ENCODE measurements at places on chromosomes 3 and 15.
A peak's percentile ranks its signal among the peaks of the same experiment; 100 is the strongest.

DNA sequence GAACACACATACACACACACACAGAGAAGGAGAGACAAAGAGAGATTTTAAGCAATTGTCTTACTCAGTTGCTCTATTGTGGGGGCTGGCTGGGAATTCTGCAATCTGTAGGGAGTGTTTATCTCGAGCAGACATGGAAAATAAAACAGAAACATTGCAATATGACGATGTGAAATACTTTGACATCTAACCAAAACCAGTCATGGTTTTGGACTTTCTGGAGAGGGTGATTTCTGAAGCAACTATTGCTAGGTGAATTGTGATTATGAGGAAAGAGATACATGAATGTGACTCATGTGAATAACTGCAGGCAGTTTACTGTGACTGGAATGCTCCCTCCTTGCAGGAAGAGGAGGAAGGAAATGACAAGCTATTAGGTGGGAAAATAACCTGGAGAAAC is 12.3 kb upstream of the PHLDB2 start:
- no peak overlapping the region for H3K4me3 ChIP-seq
- no peaks in the 10 kb centered on the region for H3K4me1 ChIP-seq
- H3K27ac ChIP-seq, result no peak overlapping the region

- ATAC-seq, result peak; percentile 93
- no peak overlapping the region for H3K27ac ChIP-seq
- H3K4me3 ChIP-seq, result no peak overlapping the region
- H3K36me3 ChIP-seq, result no peaks in the 10 kb centered on the region
- H3K27me3 ChIP-seq, result peaks cover 9% of the 10 kb centered on the region
- no peaks in the 10 kb centered on the region for H3K4me1 ChIP-seq
Observed at GRCh38 chr3:64484289-64484992, 203.4 kb downstream of the ADAMTS9 start.

DNA sequence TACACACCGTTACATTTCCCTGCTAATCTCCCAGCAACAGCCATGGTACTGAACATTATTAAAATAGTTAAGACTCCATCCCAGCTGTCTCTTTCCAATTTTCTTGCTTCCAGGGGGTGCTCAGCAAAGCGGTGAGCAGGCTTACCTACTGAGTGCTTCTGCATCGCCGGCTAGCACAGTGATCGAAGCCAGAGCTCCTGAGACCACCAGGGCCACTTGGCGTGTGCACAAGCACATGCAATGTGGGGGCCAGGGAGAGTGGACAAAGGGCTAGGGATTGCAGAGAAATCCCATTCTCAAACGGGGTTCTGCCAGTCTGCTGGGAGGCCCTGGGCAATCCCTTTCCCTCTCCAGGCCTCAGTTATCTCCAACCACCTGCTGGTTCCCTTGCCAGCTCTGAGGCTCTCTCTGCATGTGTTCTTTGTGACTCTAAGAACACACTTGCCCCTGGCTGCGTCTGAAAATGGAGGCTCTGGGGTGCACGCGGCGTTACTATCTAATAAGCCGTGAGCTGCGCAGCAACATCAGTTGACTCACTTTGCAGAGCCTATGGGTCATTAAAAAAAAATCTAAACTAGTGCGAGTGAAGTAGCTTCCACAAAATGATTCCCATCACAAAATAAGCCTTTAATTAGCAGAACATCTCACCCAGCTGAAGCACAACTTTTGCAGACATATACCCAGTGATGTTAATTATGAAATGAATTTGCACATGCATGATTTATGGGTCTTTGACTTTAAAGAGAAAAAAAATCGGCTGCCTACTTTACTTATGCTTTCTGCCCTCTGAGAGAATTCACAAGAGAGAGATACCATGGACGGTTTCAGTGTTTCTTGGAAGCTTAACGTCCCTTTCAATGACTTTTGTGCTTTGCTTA is 271.5 kb downstream of the TLE3 start:
- no peak for ATAC-seq
- no peaks in the 10 kb centered on the region for H3K36me3 ChIP-seq
- H3K4me1 ChIP-seq, result no peaks in the 10 kb centered on the region
- no peak overlapping the region for H3K27ac ChIP-seq
- no peaks in the 10 kb centered on the region for H3K27me3 ChIP-seq

- no peak overlapping the region for H3K27ac ChIP-seq
- no peak for ATAC-seq
- peaks cover 15% of the 10 kb centered on the region for H3K36me3 ChIP-seq
- H3K4me1 ChIP-seq, result no peaks in the 10 kb centered on the region
Observed at GRCh38 chr15:36696196-36696595, 116.8 kb downstream of the CDIN1 start.

GRCh38 chr3:40557575-40558161 is 32.9 kb downstream of the ZNF621 start:
- H3K27ac ChIP-seq, result no peak overlapping the region
- no peak overlapping the region for H3K4me3 ChIP-seq
- no peaks in the 10 kb centered on the region for H3K36me3 ChIP-seq
- H3K27me3 ChIP-seq, result peaks cover 3% of the 10 kb centered on the region

- peaks cover 7% of the 10 kb centered on the region for H3K4me1 ChIP-seq
- no peak for ATAC-seq
- H3K27ac ChIP-seq, result no peak overlapping the region
- H3K36me3 ChIP-seq, result no peaks in the 10 kb centered on the region
- H3K4me3 ChIP-seq, result no peak overlapping the region
- no peaks in the 10 kb centered on the region for H3K27me3 ChIP-seq
Observed at GRCh38 chr3:51137715-51138114, 247.4 kb upstream of the MANF start.

- H3K27me3 ChIP-seq, result no peaks in the 10 kb centered on the region
- ATAC-seq, result no peak
- no peaks in the 10 kb centered on the region for H3K4me1 ChIP-seq
Observed at GRCh38 chr3:43748179-43748578, 57.4 kb downstream of the ABHD5 start.

DNA sequence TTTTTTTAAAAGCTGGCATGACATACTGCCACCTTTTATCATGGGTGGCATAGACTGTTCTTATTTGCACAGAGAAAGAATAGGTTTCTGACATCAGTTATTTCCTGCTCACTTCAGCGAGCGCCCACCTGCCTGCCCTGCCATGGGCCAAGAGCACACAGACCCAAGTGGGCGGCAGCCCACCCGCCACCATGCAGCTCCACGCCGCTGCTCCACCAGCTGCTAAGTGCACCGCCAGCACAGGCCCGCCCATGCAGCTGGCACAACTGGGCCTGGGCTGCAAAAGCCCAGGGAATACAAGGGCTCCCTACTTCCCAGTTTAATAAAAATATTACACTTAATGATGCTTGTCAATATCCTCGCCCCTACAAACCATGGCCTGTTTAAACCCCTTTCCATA is 15.4 kb downstream of the ZNF148 start:
- H3K4me1 ChIP-seq, result peaks cover 56% of the 10 kb centered on the region
- no peak overlapping the region for H3K27ac ChIP-seq
- peaks cover 12% of the 10 kb centered on the region for H3K36me3 ChIP-seq

DNA sequence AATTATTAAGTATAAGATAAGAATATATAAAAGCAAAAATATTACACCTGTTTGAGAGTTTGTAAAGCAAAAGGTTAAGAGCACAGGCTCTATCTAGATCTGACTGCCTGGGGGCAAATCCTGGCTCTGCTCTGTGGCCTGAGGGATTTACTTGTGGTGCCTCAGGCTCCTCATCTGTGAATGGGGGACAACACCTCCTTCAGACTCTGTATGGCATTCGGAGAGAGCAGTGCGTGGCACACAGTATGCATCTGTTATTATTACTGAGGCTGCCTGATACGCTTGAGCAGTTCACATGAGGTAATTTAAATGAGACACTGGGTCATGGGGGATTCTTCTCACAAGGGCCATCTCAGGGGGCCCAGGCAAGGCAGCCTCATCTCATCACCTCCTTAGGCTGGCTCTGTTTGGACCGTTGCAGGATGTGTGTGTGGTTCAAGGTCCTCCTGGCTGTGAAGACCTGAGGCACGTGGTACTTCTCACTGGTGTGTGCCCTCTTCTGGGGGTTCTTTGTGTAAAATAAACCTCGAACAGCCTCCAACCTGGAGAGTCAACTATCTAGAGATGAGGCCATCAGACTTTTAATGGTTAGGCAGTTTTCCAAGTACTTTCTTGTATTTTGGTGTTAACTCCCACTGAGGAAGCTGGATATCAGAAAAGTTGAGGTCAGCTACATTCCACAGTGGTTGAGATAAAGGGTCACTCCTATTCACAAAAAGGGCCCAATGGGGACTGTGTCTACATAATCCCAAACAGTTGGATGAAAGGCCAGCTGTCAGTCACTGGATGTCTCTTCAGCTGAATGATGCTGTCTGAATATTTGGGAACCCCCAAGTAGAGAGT is 9.0 kb downstream of the GNB5 start:
- H3K4me3 ChIP-seq, result no peak overlapping the region
- no peaks in the 10 kb centered on the region for H3K36me3 ChIP-seq
- H3K27me3 ChIP-seq, result no peaks in the 10 kb centered on the region
- H3K4me1 ChIP-seq, result peaks cover 16% of the 10 kb centered on the region

DNA sequence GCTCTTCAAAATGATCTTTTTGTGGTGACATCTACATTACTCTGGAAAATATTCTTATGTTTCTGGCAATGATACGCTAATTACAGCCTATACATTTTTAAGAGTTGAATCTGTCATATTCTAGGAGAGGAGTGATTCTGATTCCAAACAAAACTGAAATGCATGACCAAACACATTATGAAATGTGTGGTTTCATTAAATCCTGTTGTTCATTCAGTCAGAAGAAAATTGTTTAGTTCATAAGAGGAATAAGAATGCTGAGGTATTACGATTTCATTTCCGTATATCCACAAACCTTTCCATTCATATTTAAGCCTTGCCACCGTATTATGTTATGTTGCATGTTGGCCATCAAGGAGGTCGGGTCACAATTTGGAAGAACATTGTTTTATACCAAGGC is 345.1 kb downstream of the FEZF2 start:
- H3K4me3 ChIP-seq, result no peak overlapping the region
- no peaks in the 10 kb centered on the region for H3K4me1 ChIP-seq
- H3K36me3 ChIP-seq, result no peaks in the 10 kb centered on the region
- no peak overlapping the region for H3K27ac ChIP-seq
- ATAC-seq, result no peak
- peaks cover 11% of the 10 kb centered on the region for H3K27me3 ChIP-seq

DNA sequence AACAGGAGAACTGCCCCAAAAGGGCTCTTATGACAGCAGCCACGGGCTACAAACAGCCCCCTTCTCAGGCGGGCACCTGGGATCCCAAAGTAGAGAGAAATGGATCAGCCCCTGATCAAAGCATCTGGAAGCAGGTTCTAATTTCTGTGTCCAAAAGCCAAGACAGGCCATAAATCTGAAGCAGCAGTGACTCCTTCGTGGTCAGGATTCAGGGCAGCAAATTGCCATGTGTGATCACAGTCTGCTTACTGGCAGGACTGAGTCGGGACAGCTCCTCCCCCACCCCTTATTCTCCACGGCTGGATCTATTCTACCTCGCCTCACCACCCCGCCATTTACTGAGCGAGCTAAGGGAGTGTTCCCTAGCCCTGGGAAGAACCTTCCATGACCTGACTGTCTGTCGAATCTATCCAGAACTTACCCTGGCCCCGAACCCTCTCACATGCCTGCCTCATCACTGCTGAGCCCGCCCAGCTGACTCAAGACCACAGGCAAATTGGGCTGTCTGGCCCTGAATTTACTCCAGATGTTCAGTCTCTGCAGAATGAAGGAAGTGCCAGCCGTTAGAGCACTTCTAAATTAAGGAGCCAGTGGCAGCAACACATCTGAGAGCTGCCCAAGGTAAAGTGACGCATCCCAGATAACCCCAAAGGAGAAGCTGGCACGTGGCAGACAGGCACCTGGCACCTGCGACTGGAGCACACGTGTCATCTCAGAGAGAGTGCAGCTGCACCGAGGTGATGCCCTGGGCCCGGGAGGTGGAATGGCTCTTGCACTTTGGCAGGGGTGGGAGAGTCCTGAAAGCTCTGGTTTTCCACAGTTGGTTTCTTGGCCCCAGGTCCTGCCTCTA is 1.3 kb downstream of the LRRC15 start:
- no peaks in the 10 kb centered on the region for H3K4me1 ChIP-seq
- no peak overlapping the region for H3K4me3 ChIP-seq
- ATAC-seq, result no peak

- H3K4me3 ChIP-seq, result peak overlapping the region; percentile 86
- H3K36me3 ChIP-seq, result no peaks in the 10 kb centered on the region
- peaks cover 12% of the 10 kb centered on the region for H3K4me1 ChIP-seq
Observed at GRCh38 chr3:9248522-9249271, 749 bp downstream of the SRGAP3 start.

GRCh38 chr3:156206157-156206556 is 85.8 kb downstream of the KCNAB1 start:
- H3K27ac ChIP-seq, result no peak overlapping the region
- H3K4me1 ChIP-seq, result no peaks in the 10 kb centered on the region
- peaks cover 37% of the 10 kb centered on the region for H3K27me3 ChIP-seq

DNA sequence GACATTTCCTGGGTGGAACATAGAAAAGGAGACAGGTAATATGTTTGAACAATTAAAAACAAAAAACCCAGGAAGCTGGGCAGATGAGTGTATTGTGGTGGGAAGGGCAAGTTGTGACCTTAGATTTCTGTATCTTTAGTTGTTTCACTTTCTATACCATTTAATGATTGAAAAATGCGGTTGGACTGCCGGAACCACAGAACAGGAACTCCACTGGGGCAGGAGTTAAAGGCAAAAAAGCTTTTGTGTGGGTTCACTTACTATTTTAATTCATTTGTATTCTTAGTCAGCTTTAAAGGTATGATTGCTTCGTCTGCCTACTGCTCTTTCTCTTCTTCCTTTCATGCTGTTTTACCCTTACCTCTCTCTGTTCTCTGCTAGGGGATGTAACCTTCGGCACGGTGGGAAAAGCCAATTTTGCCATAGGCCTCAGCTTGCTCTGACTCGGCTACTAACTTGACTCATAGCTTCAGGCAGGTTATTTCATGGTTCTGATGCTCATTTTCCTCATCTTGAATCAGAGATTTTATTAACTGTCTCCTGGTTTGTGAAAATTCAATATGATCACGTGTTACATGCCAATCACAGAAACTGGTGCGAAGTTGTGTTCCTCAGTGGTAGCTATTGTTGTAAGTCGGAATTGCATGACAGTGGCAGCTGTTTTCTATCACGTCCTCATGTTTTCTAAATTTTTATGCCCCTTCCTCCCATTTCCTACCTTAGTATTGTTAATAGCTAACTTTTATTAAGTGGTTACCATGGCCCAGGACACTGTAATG is 1.6 kb upstream of the MCTP2 start:
- H3K36me3 ChIP-seq, result peaks cover 6% of the 10 kb centered on the region
- H3K27me3 ChIP-seq, result no peaks in the 10 kb centered on the region
- ATAC-seq, result peak; percentile 65
- H3K4me3 ChIP-seq, result peak overlapping the region; percentile 91

DNA sequence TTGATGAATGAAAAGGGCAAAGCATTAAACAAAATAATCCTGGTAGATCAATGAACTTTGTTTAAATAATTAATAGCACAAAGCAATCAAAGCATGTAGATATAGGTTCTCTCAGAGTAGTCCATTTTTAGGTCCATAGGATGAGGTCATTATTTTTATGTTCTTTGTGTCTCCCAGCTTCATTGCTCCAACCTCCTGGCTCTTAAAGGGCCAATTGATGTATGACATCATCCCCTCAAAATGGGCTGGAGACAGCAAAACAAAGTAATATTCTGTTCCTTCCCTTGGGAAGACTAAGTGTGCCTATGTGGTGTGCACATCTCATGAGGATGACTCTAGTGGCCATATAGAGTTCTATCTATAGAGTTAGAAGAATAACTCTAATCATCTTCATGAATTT is 49.5 kb downstream of the HMG20A start:
- no peak overlapping the region for H3K27ac ChIP-seq
- ATAC-seq, result no peak
- no peaks in the 10 kb centered on the region for H3K4me1 ChIP-seq

- no peak overlapping the region for H3K4me3 ChIP-seq
- no peak overlapping the region for H3K27ac ChIP-seq
- H3K27me3 ChIP-seq, result no peaks in the 10 kb centered on the region
- H3K36me3 ChIP-seq, result no peaks in the 10 kb centered on the region
- H3K4me1 ChIP-seq, result peaks cover 4% of the 10 kb centered on the region
- no peak for ATAC-seq
Observed at GRCh38 chr15:68374168-68374745, 57.7 kb downstream of the ITGA11 start.

Data from activated T-helper 17 cell treated with anti-CD3 and anti-CD28 coated beads, Interleukin-2, amount 50 U/mL, for 72 hours (primary cell).